ENCODE measurements at places on chromosomes 7 and 10.
A peak's percentile ranks its signal among the peaks of the same experiment; 100 is the strongest.

DNA sequence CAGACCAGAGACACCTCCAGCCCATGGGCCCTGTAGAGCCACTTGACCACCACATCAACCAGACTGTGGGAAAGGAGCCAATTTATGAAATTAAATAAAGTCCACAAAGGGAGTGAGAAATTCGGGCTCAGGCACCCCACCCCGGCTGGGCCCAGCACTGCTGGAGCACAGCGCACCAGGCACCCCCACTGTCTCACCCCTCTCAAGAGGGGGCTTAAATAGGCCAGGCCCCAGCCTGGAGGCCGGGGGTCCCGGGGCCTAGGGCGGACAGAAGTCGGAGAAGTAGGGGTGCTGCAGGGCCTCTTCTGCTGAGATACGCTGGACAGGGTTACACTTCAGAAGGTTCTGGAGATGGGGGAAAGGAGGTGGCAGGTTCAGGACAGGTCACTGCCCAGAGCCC is 3.9 kb downstream of the CDK5 start:
- DNase-seq: no peak

DNA sequence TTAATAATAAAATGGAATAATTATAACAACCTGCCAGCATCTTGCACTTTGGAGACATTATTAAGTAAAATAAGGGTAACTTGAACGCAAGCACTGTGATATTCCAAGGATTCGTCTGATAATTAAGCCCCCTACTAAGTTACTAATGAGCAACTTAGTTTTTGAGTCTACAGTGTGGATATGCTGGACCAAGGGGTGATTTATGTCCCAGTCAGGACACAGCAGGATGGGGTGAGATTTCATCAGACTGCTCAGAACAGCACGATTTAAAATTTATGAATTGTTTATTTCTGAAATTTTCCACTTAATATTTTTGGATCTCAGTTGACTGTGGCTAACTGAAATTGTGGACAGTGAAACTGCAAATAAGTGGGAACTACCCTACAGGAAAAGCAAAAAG is 182.8 kb upstream of the PHF14 start:
- no peak for DNase-seq

DNA sequence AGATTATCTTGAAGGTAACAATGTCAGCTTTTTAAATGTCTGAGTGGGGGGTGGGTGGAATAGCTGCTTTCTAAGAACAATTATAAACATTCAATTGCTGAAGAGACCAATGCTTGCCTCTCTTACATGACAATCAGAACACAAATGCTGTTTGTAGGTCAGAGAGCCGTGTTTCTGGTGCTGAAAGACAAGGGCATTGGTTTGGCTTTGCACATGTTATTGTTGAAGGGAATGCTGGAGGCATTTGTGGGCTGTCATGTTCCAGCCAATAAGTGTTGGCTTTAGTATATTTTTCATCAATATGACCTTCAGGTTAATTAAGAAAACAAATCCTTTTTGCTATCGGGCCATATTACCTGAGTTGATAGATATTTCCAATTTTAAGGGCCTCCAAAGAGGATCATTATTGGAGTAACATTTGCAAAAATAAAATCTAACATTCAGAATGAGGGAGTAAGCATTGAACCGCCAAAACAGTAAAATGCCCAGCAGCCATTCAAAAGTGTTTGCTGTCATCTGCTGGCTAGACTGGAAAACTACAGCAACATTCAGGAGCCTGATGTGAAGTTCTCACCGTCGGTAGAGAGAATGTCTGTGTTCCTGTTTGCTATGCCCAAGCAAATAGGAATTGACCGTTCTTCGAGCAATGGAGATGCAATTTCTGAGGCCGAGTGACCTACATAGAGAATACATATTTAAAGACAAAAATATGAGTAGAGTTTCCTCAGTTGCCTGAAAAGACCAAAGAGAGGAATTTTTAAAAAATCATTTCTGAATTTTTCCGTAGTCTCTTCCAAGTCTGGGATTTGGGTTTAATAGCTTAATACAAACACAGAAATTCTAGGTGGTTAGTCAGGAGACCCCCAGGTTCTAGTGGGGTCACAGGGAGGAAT is 118.9 kb downstream of the APBB1IP start:
- no peak for DNase-seq

GRCh38 chr7:12965767-12966166 is 278.3 kb downstream of the ARL4A start:
- DNase-seq: no peak

- no peak for DNase-seq
Observed at GRCh38 chr10:124323806-124324205, 94.9 kb downstream of the OAT start.

GRCh38 chr7:158021836-158022235 is 565.8 kb downstream of the PTPRN2 start:
- DNase-seq: no peak

- DNase-seq: no peak
Observed at GRCh38 chr10:49282879-49283341, 16.1 kb upstream of the C10orf71 start.

GRCh38 chr7:105020926-105021325 is 6.9 kb downstream of the KMT2E start:
- no peak for DNase-seq

DNA sequence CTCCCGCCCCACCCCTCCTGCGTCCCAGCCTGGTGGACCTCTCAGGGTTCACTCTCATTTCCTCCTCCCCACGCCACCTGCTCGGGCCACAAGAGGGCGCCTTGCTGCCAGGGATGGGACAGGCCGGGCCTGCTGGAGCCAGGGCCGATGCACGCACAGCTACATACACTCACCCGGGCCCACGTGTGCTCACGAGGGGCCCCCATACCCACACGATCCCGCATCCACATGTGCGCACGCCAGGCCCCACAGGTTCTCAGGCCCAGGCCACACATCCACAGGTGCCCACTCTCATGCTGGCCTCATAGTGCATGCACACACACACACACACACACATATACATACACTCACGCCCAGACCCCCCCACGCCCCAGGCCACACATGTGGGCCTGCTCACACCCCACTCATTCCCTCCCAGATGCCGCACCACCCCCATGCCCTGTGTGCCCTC is 68.6 kb downstream of the LHPP start:
- peak; percentile 83 for DNase-seq

DNA sequence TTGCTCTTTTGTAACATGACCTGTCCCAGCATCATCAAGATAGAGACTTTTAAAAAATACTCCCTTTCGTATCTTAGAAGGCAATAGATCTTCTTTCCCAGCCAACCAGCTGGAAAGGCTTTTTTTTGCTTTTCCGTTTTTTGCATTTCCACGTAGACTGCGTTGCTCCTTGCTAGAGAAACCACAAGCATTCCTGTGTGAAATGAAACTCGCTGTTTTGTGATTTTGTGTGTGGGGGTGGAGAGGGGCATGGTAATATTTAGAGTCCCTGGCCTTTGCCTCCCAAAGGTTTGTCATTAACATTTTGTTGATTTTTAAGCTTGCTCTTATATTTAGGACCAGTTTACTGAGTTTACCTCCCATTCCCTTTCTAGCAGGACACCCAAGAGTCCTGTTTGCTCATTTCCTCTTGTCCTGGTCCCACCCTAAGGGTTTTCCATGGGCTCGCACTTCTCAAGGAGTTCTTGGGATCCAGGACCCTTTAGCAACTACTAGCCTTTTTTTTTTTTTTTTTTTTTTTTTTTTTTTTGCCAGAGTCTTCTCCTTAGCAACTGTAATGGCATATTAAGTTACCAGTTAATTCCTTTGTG is 243.6 kb downstream of the BICC1 start:
- no peak for DNase-seq

GRCh38 chr7:31023877-31024276 is 28.2 kb upstream of the ADCYAP1R1 start:
- DNase-seq: no peak

DNA sequence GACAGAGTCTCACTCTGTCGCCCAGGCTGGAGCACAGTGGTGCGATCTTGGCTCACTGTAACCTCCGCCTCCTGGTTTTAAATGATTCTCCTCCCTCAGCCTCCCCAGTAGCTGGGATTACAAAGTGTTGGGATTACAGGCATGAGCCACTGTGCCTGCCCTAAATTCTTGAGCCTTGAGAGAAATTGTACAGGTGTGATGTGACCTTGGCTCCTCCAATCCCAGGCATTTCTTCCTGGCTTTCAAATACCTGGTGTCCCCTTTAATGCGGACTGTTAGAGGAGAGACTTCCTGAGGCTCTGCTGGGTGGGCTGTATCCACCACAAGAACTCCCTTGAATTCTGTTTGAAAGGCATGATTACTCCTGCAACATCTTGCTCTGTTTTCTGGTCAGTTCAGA is 15.0 kb downstream of the MORN4 start:
- DNase-seq: no peak

DNA sequence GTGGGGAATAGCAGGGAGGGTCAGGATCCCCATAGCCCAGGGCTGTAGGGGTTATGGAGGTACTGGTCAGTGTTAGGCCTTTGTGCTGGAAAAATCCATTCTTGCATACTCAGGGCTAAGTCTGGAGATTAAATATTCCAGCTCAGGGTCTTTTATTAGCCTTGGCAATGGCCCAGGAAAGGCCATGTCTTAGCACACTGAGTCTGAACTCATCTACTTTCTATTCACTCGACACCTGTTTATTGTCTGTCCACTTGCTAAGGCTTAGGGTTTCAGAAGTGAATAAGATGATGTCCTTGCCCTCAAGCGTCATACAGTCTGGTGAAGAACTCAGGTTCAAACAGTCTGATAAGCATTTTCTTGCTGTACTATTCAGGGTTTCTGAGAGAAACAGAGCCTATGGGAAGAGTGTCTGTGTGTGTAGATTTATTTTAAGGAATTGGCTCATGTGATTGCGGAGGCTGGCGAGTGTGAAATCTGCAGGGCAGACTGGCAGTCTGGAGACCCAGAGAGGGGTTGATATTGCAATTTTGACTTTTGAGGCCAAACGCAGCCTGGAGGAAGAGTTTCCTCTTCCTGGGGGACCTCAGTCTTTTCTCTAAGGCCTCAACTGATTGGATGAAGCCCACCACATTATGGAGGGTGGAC is 135.8 kb downstream of the RAMP3 start:
- no peak for DNase-seq

DNA sequence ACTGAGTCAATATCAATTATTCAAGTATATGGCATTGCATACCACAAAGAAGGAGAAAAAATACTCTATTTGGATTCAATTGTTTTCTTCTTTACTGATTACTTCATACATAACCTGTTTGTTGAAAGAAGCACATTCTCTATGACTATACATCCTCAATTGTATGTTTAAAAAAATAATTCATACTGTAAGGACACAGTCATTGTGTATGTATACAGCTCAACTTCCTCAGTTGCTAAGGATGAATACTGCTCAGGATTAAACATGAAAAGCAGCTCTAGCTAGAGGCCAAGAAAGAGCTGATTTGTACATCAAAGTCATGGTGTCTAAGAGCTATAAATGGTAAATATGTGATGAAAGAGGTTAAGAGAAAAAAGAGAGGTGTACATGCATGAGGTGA is 15.8 kb upstream of the BPGM start:
- DNase-seq: no peak

- no peak for DNase-seq
Observed at GRCh38 chr10:89693176-89693575, 8.2 kb upstream of the KIF20B start.

DNA sequence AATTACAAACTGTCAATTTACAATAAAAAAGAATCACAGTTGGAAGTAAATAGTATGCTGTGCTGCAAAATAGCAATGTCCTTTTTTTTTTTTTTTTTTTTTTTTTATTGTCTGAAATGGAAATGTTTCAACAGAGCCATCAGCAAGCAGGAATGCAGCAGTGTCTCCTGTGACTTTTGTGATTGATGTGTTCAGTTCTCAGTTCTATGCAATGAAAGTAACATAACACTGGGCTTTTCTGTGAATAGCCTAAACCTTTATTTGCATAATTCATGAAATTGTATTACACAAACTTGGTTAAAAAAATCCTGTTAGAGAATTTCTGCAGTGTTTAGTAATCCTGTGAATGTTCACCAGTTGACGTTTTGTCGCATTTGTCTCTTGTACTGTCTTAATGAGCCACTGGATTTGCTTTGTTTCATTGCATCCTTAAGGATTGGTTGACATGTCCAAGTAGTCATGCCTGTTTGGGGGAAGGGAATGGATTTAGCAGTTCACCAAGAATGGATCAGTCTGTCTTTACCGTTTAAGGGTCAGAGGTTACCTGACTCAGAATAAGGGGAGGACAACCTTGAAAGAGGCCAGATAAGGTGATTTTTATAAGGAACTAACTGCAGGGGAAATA is 192.7 kb downstream of the MLLT10 start:
- no peak for DNase-seq

GRCh38 chr7:134302120-134302519 is 14.6 kb downstream of the SLC35B4 start:
- DNase-seq: no peak

- DNase-seq: no peak
Observed at GRCh38 chr7:92727755-92728154, 108.6 kb downstream of the CDK6 start.

DNA sequence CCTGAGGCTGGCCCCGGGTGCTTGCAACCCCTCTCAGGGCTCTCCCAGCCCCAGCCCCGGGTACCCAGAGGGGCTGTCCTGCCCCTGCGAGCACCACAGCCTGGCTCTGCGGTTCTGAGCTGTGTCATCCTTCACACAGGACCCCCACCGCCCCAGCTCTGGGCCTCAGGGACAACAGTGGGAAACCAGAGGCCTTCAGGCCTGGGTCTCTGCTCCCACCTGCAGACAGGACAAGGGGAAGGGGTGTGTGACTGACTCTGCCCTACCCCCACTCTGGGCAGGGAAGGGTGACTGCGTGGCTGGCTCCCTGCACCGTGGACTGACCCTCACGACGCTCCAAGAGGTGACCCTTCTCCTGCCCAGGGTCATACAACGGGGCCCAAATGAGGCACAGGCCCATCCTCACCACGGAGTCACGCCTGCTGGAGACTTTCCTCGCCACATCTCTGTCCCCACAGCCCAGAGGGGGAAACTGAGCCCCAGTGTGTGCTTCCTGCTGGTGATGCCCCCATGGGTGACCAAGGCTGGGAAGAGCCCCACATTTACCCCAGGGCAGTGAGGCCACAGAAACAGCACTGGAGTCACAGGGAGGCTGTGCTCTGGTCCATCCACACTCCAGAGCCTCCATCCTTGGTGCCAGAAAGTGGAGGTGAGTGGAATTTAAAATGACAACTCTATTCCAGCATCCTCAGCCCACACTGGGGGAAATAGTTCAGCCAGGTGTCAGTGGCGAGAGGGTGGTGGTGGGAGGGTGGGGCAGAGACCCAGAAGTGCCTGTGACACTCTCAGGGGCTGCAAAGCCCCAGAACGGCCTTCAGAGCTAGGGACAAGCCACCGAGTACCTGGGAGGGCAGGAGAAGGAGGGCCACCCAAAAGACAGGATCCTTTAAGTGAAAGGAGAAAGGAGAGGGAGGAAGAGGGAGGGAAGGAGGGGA is 13.6 kb downstream of the CAMK2B start:
- DNase-seq: no peak

- no peak for DNase-seq
Observed at GRCh38 chr7:31648288-31648687, 38.7 kb upstream of the PPP1R17 start.

DNA sequence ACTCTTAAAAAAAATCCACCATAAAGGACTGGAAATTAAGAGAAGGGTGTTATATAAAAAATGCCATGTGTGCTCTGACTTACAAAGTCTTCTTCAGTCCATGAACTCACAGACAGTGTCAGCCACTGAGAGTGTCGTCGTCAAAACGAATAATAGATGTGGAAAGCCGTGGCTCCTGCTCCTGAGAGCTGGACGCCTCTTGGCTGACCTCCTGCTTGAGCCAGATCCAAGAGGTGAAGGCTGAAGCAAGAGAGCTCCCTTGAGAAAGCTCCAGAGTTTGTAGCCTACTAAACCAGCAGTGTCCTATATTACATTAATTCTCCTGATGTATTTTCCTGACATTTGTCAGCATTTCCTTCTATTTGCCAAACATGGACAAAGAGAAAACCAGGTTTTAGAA is 234.3 kb upstream of the C7orf33 start:
- DNase-seq: no peak

Data from activated T-cell treated with anti-CD3 and anti-CD28 coated beads for 48 hours (primary cell).